ENCODE measurements at places on chromosomes 6 and 20. TPM values are rescaled to one million over a fixed set of nuclear protein-coding genes. Genes with fewer than 3 reads are reported as not detected.
A peak's percentile ranks its signal among the peaks of the same experiment; 100 is the strongest.

The CALHM5 gene
- 1.0 TPM for total RNA-seq

The ADGB gene
- total RNA-seq: 1.4 TPM

- DNase-seq: no peak
Observed at GRCh38 chr6:18400831-18401446, 13.8 kb downstream of the RNF144B start.

DNA sequence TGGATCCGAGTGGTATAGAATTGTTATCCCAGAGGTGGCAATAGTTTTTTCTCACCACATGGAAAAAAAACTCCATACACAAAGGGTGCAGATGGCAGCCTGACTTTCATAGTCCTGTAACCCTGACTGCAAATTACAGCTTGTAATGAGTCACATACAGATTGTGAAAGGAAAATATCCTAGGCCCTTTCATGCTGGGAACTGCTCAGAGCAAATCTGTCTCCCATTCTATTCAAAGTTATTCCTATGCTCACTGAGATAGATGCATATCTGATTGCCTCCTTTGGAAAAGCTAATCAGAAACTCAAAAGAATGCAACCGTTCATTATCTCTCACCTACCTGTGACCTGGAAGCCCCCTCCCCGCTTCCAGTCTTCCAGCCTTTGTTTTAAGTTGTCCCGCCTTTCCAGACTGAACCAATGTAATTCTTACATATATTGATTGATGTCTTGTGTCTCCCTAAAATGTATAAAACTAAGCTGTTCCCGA is 108.7 kb upstream of the MAP3K4 start:
- DNase-seq: no peak

DNA sequence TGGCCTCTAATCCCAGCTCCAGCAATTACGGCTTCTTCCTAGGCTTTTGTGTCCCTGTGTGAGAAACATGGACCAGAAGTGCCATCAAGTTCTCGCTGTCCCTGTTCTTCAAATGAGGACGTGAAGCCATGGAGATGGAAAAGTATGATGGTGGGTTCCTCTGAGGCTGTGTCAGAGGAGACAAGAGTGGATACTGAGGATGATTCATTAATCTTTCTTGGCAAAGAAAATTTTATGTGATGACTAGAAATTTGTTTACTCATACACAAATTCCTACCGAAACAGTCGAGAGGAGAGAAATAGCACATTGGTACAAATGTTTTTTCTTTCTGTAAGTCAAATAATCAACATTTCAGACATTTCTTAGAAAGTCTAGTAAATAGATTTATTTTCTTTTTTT is 35.0 kb upstream of the PNRC1 start:
- DNase-seq: no peak

DNA sequence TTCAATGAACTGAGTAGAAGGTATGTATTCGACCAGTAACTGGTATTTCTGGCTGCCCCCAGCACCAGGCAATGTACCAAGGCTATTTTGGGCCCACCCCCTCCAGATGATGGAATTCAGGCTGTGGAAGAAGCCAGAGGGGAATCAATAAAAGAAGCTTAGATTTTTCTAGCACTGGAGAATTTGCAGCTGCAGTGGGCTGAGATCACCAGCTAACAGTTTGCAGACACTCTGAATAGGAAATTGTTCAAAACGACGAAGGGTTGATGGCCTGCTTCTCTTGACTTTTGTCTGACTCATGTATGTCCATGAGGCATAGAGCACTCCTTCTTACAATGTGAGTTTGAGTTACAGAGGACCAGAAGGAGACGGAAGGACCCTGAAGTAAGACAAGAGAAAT is 32.4 kb upstream of the FBXO9 start:
- DNase-seq: no peak

DNA sequence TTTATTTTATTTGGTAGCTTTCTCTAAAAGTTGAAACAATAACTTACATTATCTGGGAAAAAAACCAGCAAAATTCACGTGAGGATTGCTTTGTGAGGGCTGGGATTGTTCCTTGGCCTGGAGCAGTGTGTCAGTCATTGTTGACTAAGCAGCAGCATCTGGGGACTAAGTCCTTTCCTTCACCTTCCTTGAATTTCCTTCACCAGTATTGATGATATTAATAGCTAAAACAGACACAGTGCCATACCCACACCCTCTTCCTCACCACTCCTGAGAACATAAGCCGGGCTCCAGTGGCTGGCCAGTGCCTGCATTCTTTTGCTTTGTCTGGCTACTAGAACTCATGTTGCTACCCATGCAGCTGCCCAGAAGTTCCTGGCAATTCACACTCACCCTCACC is 23.7 kb downstream of the PLCB1 start:
- no peak for DNase-seq

DNA sequence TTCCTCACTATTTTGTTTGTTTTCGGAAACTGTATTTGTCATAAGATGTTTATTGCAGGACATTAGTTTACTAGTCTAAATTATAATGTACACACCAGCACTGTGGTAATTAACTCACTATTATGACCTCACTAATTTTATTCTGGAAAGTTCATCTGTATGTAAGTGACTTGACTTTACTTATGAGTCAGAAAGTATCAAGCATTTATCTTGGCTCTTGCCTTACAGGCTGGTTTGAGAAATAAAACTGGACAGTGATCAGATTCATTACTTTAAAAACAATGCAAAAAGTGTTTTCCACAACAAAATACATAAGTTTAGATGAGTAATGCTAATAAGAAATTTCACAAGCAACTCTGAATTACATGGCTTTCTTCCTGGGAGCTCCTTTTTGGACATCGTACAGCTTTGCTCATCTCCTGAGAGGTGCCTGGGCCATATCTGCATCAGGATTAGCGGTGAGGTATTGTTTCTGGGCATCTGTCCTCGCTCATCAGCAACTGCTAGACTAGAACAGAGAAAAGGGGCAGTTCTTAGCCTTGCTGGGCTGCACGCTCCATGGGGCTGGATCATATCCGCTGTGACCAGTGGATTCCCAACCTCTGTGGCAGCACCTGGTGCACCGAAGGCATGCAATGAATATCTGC is 179.8 kb downstream of the SOD2 start:
- DNase-seq: no peak

- peak; percentile 93 for DNase-seq
Observed at GRCh38 chr6:110875548-110876169, 1.1 kb downstream of the AMD1 start.

- DNase-seq: no peak
Observed at GRCh38 chr20:38290829-38291814, 12.8 kb upstream of the BPI start.

DNA sequence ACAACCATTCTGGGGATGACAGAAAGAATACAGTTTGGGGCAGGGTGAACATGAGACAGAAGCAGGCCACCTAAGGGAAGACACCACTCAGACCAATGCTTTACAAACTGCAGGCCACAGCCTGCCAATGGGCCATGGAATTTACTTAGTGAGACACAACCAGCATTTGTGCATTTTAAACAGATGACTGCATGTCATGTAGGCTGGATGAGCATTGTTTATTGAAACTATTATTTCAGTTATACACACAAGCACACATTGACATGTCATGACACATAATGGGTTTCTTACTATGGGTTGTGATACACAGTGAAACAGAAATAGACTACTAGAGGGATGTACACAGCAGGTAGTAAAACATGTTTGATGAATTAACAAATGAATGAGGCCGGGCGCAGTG is 8.0 kb downstream of the PGM3 start:
- no peak for DNase-seq

GRCh38 chr6:168884050-168884645 is 369.5 kb downstream of the THBS2 start:
- DNase-seq: no peak

The SIRPA gene
- total RNA-seq: 97.3 TPM

- no peak for DNase-seq
Observed at GRCh38 chr6:11341867-11342266, 109.4 kb upstream of the NEDD9 start.

DNA sequence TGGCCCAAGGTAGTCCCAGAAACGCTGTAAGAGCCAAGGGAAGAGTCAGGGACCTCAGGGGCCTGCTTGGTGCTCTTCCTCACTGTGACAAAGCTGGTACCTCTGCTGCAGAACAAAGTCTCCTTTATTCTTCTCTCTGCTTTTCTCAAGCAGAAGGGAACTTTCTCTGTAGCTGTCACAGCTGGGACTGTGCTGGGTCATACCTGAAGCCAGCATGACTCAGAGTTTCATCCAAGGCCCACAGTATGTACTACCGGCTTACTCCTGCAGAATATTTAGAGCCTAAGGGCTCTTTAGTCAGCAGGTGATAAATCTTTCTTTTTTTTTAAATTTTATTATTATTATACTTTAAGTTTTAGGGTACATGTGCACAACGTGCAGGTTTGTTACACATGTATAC is 183.2 kb downstream of the TINAG start:
- no peak for DNase-seq

- DNase-seq: no peak
Observed at GRCh38 chr20:1494436-1494835, 3.2 kb upstream of the SIRPB2 start.

DNA sequence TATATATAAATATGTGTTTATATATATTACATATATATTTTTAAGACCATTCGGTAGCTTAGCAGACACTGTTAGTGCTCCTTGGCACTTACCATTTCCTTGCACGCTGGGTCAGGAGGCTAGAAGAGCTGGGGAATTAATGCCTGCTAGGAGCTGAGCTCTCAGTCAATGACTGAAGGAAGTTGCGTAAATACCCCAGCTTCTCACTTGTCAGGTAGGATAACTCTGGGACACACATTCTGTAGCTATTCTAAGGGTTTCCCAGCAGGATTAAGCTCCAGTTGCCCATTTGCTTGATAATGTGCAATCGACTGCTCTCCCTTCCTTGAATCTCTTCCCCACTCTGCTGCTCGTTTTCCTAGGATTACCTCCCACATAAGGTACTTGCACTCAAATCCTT is 15.7 kb upstream of the DNAAF9 start:
- DNase-seq: no peak

The LAMA4 gene
- 119 TPM for total RNA-seq

The GPLD1 gene
- total RNA-seq: 12.0 TPM

The TPX2 gene
- 3.8 TPM for total RNA-seq
